ENCODE measurements at places on chromosomes 2 and 18. TPM values are rescaled to one million over a fixed set of nuclear protein-coding genes. Genes with fewer than 3 reads are reported as not detected.

- no peak for DNase-seq
Observed at GRCh38 chr18:2547477-2548087, 23.7 kb downstream of the METTL4 start.

DNA sequence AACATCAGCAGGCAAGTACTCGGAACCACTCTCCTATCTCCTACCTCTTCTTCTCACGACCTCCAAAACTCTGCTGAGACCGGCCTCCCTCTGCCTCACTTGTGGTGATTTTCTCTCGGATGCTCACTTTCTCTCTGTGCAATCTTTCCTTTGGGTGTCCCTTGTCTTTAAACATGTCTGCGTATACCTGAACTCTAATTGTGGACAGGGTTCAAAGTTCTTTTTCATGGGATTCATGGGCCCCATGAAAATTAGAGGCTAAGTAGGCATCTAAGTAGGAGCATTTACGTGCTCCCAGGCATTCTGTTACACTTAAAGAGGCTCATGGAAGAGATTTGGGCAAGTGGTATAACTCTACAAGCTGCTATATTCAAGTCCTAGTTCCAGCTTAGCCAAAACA lies 2.1 kb upstream of the PPP1CB start:
- no peak for DNase-seq

BOLL gene
- total RNA-seq: not detected

LIPG gene
- 45.4 TPM for total RNA-seq

DNAJC27 gene
- total RNA-seq: 12.4 TPM
